Ascending aorta (tissue), 2 donors: ENCODE measurements at places on chromosomes 12 and 14.

- no peak for DNase-seq
These were observed 95.5 kb downstream of the PAPOLA start for GRCh38 chr14:96597680-96598079.

DNA sequence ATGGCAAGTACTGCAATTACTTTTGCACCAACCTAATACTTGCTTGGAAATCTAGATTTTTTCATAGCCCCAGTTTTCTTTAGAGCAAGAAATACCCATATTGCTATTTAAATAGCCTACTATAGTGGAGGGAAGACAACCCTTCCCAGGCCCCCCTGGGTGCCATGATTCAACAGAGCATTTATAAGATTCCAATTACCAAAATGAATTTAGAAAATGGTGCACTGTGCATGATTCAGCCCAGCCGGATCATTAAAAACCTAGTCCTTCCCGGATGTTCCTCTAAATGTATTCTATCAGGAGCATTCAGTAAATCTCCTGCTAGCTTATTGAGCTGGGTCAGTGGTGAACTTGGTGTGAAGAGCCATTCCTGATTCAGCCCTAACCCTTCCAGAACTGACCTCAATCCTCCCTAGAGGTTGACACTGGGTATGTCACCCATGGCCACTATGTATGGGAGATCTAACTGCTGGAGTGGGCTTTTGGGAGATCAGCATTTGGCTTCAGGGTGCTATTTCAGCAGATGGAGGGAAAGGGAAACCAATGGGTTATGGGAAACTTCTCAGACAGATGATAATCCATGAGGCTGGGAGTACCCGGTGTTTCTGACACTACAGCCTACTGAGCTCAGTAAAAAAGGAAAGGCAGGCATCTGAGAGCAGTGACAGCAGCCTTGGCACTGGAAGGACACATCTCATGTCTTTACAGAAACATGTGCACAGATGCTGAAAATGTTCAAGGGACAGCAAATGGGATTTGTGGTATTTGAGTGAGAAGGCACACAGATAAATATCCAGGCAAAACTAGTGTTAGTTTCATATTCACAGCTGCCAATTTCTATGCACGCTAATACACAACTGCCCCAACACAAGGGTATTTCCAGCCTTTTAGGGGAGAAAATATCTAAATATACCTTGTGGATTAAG is 258.9 kb downstream of the DPF3 start:
- no peak for DNase-seq

- no peak for DNase-seq
These were observed 1885.8 kb upstream of the SEL1L start for GRCh38 chr14:83419420-83419819.

DNA sequence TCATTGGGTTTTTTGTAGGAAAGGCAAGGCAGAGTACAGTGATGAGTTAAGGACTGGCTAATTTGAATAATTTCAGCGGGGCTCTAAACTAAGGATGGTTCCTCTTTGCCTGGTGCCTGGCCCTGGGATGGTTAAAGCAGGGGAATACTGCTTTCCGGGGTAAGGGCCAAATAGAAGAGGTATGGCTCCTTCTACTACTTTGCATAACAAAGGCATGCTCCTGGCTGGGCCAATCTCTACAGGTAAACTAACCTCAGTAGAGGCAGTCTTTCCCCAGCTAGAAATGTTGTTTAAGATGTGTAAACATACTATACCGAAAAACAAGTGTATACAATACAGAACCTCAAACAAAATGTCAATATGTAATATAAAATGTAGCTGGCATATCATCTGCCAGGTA is 1239.0 kb downstream of the SLC16A7 start:
- no peak for DNase-seq

DNA sequence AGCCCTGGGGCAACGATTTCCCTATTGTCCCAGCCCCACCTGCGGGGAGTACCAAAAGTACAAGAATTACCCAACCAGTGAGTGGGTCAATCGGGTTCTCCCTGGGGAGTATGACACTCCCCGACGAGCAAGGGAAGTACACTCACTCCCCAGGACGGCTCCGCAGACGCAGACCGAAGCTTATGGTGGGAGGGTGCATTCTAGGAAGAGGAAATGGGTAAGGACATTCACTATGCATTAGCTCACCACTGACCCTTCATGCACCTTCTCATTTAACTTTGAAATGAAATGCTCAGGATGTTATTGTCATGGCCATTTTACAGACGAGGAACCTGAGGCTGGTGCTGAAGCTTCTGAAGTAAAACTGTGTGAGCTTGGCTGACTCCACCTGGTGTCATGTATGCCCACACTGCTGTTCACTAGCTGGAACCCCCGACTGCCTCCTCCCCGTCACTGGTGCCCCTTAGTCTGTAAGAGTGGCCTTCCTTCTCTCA is 45.8 kb upstream of the TMED10 start:
- peak; percentile 29 for DNase-seq

GRCh38 chr14:26427097-26427496 is 170.7 kb downstream of the NOVA1 start:
- no peak for DNase-seq

DNA sequence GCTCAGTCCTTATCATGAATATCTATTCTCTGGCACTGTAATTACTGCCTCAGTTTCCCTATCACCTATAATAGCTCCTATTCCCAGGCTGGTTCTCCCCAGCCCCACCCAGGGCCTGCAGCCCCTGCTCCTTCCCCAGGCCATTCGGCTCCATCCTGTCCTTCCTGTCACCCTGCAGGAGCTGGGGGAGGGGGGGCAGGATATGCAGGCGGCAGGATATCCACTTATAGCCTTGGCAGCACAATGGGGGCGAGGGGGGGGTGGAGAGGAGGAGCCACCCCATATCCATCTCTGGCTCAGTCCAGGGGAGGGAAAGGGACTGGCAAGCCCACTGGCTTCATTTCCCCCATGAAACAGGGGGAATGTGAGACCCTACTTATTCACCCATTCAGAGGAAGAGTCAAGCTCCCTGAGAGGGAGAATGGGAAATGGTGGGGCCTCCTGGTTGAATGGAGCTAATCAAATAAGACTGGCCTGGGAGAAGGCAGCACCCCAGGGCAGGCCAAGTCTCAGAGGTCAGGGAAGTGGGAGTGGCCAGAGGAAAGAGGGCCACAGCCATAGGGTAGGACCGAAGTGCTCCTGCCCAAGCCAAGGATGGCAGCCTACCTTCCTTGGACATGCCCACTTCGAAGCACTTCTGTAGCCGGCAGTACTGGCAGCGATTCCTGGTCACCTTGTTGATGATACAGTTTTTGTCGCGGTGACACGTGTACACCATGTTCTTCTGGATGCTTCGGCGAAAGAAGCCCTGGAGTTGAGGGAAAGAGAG is 7.8 kb upstream of the ITGB7 start:
- DNase-seq: no peak

GRCh38 chr12:104910196-104910840 is 47.8 kb downstream of the SLC41A2 start:
- no peak for DNase-seq

- DNase-seq: no peak
These were observed 212.6 kb downstream of the SLC16A7 start for GRCh38 chr12:59808317-59808910.

DNA sequence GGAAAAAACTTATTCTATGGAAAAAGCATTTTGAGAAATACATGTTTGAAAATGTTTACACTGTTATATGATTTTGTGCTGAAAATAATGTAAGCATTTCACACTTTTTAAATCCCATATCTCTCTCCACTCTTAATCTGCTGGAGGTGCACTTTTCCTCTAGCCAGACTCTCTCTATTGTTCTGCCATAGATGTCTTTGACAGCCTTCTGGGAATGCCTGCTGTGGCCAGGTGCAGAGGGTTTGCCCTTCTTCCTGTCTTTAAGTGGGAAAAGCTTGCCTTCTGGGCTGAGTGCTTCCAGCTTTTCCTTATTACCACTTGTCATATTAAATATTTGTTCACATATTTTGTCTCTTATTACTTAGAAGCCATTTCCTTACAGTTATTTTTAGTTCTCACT is 60.1 kb upstream of the PPM1H start:
- DNase-seq: no peak
